ENCODE measurements at places on chromosomes 2 and 18.

DNA sequence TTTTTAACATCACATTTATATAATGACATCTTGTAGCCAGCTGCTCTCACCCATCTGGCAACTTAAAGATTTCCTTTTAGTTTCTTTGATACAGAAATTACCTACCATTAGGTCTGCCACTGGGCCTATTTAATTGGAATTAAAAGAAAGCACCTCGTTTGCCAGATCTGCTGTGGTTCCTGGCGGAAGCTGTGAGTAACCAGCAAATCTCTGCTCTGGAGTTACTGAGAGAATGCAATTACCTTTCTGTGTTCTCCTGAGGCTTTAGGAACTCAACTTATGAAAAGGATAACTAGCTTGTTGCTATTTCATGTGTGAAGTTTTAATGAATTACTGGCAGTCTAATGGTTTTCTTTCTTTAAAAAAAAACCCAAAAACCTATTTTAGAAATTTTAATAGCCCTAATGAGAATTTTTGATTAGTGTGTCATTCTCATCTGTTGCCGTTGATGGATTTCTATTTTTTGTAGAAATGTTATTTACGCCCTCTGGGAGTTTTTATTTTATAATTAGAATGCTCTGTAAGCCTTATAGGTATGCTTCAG, 69.7 kb upstream of the LYPD6B start:
- no peak for DNase-seq

- no peak for DNase-seq
Observed at GRCh38 chr2:106107509-106108131, 86.5 kb downstream of the UXS1 start.

DNA sequence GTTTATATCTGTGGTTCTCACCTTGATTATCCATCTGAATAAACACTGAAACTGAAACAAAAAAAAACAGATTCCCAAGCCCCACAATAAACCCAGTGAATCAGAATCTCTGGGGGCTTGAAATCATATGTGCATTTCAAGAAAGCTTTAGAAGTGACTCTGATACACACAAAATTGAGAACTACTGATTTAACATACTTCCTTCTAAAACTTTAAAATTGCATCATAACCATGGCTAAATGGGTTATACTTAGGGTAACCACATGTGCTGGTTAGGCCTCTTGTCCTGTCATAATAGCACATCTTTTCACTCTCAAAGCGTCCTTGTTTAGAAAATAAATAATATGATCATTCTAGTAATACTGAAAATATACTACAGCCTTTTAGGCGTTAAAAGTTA, 100.9 kb downstream of the ATAD2B start:
- DNase-seq = no peak

- DNase-seq = no peak
Observed at GRCh38 chr2:3598912-3599854, 4.3 kb downstream of the COLEC11 start.

- no peak for DNase-seq
Observed at GRCh38 chr2:112001136-112001715, 53.8 kb upstream of the TMEM87B start.

DNA sequence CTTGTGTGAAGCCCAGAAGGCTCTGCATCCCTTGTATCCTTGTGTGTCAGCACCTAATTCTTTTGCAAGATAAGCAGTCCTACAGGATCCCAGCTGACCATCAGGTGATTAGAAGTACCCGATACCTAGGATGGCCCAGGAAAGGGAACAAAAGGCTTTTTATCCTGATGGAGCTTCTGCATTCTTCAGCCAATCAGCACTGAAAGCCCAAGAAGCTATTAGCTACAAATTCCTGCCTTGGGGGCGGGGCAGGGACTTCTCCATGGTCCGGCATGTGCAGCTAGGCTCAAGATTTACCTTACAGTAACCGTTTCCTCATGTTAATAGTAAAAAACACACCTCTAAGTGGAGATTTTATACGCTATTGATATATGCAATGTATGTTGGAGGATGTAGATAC, 264.6 kb upstream of the THUMPD2 start:
- DNase-seq = no peak

GRCh38 chr2:240963065-240963867, 35.2 kb upstream of the SNED1 start:
- DNase-seq = no peak

GRCh38 chr2:206154197-206154596, 5.0 kb downstream of the NDUFS1 start:
- DNase-seq = no peak

DNA sequence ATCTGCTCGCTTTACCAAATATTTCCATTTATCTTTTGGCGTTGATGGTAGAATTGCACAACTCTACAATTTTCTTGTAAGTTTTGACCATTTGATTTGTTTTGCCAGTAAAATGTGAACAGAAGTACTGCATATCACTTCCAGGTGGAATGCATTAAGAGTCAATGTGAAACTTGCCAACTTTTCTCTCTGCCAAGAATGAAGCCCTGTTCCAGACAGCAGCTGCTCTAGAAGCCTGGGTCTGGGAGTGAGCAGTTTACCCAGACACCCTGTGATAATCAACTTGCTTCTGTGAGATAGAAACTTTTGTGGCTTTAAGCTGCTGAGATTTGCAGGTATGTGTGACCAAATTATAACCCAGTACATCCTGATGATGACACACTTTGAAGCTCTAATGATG, 115.9 kb upstream of the SYT4 start:
- peak; percentile 45 for DNase-seq

- no peak for DNase-seq
Observed at GRCh38 chr2:148524519-148524919, 120.0 kb upstream of the EPC2 start.

GRCh38 chr18:44246001-44246400, 434.7 kb upstream of the SETBP1 start:
- peak; percentile 3 for DNase-seq

GRCh38 chr2:219368690-219369191, 19.0 kb downstream of the DNPEP start:
- DNase-seq = peak; percentile 46

DNA sequence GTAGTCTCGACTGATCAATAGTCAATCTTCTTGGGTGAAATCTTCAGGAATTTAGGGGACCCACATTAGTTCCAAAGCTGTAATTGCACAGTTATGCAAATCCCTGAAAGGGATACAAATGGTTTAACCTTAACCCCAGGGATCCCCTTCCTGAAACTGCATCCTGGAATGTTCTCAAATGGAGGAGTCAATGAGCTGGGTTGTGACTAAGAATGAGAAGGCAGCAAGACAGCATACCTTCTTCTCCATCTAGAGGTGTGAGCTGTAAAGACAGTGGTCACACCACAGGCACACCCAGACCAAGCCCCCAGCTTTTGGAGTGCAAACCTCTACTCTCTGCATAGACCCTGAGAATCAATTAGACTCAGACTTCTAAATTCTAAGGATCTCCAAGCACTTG, 164.7 kb upstream of the MEIS1 start:
- DNase-seq = no peak

- no peak for DNase-seq
Observed at GRCh38 chr2:27730261-27730662, 41.3 kb upstream of the MRPL33 start.

DNA sequence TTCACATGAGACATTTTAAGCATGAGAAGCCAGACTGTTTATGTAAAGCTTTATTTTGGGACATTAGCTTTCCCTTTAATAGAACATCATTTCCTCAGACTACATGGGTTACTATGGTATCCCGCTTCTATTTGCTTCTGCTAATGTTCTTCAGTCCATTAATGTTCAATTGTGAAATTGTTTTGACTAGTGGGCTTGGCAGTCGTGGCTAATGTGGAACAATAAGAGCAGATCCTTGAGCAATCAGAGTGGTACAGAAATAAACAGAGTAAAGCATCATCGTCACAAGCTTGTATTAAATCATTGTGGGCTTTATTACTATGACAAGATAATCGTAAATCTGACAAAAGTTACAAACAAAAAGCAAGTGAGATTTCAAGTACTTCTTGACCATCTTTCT, 60.2 kb downstream of the PDE1A start:
- DNase-seq = no peak
